Cortex of kidney (tissue), 1 donor: ENCODE measurements at places on chromosomes 6 and 20.

DNA sequence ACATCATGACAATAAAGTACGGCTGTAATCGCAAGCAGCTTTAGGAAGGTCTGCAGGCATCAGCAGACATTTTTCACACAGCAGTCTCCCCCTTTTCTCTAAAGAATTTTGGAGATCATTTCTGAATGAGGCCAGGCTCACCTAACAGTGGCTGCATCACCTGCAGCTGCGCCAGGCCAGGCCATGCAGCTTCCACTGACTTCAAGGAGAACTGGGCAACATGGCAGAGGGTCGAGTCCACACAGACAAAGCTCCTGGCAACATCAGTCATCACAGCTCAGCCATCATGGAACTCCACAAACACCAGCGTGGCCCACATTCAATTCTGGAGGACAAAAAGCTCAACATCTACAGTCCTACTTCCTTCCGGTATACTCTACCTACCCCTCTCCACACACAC is 17.8 kb upstream of the FOXC1 start:
- DNase-seq = no peak

GRCh38 chr6:46704562-46704961 is 16.9 kb downstream of the TDRD6 start:
- no peak for DNase-seq

GRCh38 chr6:110614586-110614985 is 138.2 kb upstream of the SLC22A16 start:
- DNase-seq = no peak

GRCh38 chr6:54515013-54515412 is 206.8 kb downstream of the TINAG start:
- DNase-seq = no peak

GRCh38 chr20:36128463-36129159 is 25.9 kb upstream of the EPB41L1 start:
- no peak for DNase-seq

DNA sequence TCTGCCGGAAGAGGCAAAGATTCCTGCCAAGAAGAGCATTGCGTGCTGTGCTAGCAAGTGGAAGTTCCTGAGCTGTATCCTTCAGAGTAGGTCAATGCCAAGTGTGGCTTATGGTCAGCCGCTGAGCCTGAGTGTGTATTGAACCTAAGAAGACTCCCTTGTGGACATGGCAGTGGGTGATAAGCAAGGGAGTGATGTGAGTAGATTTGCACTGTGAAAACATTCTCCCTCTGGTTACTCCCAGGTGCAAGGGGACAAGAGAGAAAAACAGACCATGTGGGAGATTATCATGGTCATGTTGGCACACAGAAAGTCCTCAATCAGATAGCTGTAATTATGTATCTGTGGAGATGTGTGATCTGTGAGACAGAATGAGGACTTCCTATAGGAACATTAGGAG is 6.1 kb upstream of the TMEM74B start:
- no peak for DNase-seq

GRCh38 chr6:53984163-53984562 is 127.1 kb upstream of the MLIP start:
- no peak for DNase-seq

GRCh38 chr6:158150701-158151100 is 17.4 kb downstream of the SERAC1 start:
- no peak for DNase-seq

GRCh38 chr6:125966569-125966968 is 10.0 kb downstream of the HINT3 start:
- DNase-seq = no peak

GRCh38 chr20:3728354-3728753 is 4.1 kb upstream of the HSPA12B start:
- DNase-seq = no peak

DNA sequence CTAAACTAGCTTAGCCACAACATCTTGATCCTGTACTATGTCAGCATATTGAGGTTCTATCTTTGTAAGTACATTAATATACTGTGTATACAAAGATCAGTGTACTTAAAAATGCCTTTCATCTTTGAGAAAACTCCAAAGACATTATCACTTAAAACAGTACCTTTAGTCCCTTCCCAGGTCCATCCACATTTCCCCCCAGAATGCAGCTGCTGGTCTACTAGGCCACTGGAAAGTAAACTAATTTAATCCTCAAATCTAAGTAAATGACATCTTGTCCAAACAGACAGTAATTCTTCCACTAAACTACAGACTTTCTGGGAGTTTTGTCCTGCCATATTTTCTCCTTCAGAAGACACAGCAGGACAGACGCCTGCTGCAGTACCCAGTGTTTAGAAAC is 68.7 kb downstream of the SYCP2 start:
- no peak for DNase-seq

- no peak for DNase-seq
Observed at GRCh38 chr20:2379511-2380229, 1.0 kb upstream of the TGM6 start.

DNA sequence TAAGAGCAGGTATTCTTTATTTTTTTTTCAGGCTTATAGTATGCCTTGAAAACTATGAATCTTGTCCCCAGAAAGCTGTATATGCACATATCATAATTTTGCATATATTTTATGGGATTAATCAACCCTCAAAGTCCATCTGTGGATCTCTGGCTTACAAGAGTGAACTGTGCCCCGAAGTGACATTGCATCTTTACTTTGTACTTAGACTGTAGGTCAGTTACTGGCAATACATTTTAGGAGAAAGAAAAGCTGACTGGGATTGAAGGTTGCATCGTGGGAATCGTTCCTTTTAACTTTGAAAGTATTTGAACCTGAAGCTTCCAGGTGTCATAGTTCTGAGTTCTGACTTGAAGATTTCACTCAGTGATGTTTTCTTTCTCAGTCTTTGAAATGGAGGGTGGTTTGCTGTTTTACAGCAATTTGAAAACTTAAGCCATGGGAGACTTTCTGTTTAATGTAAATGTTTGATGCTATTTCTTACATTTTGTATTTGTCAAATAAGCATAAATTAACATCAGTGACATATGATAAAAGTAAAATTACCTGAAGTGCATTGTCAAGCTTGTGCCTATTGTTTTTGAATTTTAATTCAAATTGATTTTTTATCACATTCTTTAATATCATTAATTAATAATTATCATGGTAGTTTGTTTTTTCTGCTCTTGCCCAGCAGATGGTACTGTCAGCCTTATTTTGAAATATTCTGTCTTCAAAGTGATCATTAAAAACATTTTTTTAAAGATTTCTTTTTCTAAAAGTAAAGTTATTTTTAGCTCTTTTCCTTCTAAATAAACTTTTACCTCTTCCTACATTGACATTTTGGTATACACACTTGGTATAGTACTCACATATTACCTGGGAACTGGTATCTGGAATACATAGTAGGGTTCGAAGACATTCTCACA is 29.0 kb downstream of the L3MBTL3 start:
- DNase-seq = no peak

DNA sequence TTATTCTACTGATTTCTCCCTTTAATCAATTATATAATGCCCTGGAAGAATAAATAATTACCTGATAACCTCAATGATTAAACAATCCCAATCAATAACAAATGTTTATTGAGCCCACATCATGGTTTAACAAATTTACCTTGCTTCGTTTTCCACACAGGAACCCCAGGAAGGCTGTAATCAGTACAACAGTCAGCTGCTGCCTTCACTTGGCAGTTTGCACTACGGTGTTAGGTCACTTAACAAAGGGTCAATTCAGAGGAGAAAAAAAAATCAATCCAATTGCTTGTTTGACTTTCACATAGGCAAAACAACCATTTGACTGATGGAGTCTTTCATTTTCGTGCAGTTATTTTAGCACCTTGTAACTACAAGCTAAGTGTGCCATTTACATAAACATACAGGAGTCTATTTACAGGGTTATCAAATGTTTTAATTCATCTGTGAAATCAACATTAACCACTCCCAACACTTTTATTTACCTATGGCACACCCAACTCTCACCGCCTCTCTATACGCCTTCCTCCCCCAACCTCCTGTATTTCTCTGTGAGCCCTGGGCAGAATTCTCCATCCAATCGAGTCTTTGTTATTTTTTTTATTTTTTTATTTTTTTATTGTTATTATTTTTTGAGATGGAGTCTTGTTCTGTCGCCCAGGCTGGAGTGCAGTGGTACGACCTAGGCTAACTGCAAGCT is 140.4 kb upstream of the TAB2 start:
- no peak for DNase-seq

- no peak for DNase-seq
Observed at GRCh38 chr6:43837507-43837906, 67.5 kb downstream of the VEGFA start.

- DNase-seq = no peak
Observed at GRCh38 chr6:123541462-123541861, 95.3 kb downstream of the TRDN start.

- DNase-seq = no peak
Observed at GRCh38 chr6:10421921-10422736, 7.3 kb upstream of the TFAP2A start.

DNA sequence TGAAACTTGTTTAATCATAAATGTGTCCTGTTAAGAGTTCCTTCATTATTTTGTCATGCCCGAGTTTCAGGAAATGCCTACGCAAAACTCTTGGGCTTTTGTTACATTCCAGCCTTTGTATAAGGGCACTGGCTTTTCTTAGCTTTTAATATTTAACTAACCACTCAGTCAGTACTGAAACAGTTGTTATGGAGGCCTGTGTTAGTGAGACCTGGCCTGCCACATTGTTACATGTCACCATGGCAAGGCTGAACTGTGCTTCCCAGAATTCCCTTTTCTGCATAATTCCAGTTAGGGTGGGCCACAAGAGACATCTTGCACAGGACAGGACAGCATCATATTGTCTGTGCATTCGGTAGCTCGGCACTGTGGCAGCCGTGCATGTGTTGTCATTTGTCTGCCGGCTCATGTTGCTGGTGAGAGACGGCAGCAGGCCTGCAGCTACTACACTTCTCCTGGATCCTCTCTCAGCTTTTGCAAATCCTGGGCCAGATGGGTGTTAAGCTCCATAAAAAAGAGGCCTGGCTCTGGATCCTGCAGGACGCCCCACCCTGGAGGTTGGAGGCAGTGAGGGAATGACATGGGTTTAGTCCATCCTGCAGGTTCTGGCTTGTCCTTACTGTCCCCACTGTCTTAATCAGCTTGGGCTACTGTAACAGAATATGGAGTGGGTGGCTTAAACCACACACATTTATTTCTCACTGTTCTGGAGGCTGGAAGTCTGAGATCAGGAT is 128.8 kb upstream of the DTNBP1 start:
- DNase-seq = no peak

GRCh38 chr20:48839154-48839917 is 11.5 kb upstream of the PREX1 start:
- no peak for DNase-seq

DNA sequence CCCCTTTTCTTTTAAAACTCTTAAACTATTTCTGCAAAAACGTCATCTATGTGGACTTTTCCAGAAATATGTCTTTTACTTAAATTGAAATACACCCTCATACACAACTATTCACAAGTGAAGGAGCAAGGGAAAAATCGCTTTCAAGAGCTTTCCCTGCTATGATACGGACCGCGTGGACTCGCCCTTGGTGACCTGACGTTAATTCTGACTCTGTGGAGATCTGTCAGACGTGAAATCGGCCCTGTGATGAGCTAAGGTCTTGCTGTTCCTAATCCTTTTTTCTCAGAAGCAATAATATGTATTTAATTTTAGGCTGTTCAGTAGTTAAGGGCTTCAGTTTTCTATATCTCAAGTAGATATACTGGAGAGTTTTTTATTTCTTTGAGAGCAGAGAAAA is 113.6 kb downstream of the RPP40 start:
- no peak for DNase-seq

DNA sequence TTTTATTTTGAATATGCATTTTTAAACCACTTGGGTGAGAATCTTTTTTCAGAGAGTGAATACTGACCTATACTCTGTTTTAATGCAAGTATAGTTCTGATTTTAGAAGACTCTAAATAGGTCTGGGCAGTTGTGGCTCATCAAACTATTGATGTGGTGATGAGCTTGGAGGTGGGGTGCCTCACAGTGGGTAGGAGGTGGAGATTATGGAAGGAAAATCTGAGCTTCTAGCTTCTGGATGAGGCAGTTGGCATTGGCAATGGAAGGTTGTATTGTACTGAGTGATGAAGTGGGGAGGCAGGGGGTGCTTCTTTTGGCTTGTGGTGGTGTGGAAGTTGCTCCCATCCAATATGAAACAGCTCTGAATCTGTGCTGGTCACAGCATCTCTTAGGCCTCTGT is 52.7 kb downstream of the VAPB start:
- DNase-seq = no peak

DNA sequence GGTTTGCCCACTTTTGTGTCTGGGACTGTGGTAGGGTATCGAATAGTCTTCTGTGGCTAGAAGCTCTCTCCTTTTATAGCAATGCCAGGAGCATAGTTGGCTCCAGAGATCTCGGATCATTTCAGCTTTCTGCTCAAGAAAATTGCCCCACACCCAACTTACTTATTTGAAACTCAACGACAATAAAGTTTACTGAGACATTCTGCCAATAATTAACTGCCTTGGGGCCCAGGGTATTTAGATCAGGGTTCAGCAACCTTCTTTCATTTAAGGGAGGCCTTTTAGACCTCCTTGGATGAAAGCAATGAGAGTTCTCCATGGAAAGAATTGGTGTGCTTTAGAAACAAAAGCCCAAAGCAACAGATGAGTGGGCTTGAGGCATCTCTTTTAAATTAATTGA is 53.8 kb upstream of the GMPR start:
- DNase-seq = no peak

- DNase-seq = no peak
Observed at GRCh38 chr20:17460119-17460518, 71.1 kb downstream of the BFSP1 start.

- DNase-seq = no peak
Observed at GRCh38 chr6:162337412-162337811, 390.2 kb downstream of the PRKN start.

GRCh38 chr20:19929481-19930145 is 87.5 kb upstream of the NAA20 start:
- no peak for DNase-seq

GRCh38 chr20:50446351-50447101 is 63.7 kb upstream of the PTPN1 start:
- DNase-seq = no peak

GRCh38 chr6:12312736-12313135 is 22.6 kb downstream of the EDN1 start:
- DNase-seq = no peak

GRCh38 chr6:123569575-123569974 is 67.2 kb downstream of the TRDN start:
- DNase-seq = no peak

DNA sequence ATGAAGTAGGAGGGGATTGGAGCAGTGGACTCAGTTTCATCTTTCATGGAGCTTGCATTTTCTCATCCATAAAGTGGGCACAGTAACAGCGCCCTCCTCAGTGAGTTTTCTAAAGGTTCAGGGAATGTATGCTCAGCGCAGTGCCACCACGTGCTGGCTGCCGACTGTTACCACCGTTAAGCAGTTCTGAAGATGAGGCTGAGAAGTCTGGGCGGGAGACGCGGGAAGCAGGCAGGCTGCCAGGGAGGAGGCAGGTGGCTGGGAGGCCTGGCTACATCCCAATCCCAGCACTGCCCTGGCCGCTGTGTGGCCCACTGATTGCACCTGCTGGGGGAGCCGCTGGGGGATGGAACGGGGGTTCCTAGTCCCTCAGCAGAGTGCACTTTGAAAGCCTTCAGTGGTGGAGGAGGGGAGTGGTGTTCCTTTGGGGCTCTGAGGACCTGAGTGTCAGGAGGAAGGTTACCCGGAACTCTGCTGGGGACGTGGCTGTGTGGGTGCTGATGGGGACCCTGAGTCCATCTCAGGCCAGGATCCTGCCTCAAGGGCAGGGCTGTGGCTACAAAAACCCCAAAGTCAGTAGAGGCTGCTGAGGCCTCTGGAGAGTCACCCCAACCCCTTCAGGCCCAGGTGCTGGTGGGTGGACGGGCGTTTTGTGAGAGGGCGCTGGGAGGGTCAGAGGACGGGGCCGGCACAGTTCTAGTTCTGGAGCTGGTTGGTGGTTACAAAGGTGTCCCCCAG is 28.0 kb upstream of the PHACTR3 start:
- no peak for DNase-seq
